ENCODE measurements at places on chromosomes 7 and 10. TPM values are rescaled to one million over a fixed set of nuclear protein-coding genes. Genes with fewer than 3 reads are reported as not detected.

NUTM2E gene
- total RNA-seq: 0.07 TPM

OGDHL gene
- 0.26 TPM for total RNA-seq

TRAPPC14 gene
- total RNA-seq: 8.6 TPM

HMX3 gene
- not detected for total RNA-seq

MLXIPL gene
- not detected for total RNA-seq

PDE1C gene
- total RNA-seq: 0.11 TPM

TSPAN12 gene
- total RNA-seq: 34.0 TPM

MCMBP gene
- 84.3 TPM for total RNA-seq

CPN1 gene
- total RNA-seq: not detected

ATAD1 gene
- total RNA-seq: 31.5 TPM

AGAP4 gene
- total RNA-seq: 3.1 TPM

CASD1 gene
- total RNA-seq: 16.6 TPM

MRC1 gene
- total RNA-seq: 2.4 TPM

RSPH10B gene
- 0.07 TPM for total RNA-seq

FBXO24 gene
- 0.74 TPM for total RNA-seq

TMEM229A gene
- not detected for total RNA-seq

TWIST1 gene
- 9.2 TPM for total RNA-seq

CLEC5A gene
- total RNA-seq: not detected

COL28A1 gene
- total RNA-seq: not detected

Data from pulmonary artery endothelial cell (primary cell).